CD8-positive, alpha-beta T cell (primary cell): ENCODE measurements at places on chromosomes 11 and 22. TPM values are rescaled to one million over a fixed set of nuclear protein-coding genes. Genes with fewer than 3 reads are reported as not detected.

DNA sequence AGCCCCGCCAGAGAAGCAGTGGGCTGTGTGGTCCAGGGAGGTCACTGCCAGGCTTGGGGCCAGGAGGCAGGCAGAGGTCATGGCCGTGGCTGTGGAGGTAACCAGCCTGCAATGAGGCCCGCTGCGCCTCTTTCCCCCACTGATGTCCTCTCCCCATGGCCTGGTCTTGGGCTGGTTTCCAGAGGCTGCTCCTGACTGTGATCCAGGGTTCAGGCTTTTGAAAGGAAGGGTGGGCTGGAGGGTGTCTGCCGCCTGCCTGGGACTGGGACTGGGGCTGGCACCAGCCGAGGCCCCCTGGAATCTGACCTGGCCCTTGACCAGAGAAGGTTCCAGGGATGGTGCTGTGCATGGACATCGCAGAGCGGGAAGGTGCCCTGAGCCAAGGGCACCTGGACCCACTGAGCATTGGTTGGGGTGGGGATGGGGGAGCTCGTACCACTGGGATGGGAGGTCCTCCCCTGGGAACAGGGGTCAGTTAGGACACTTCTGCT lies 59.6 kb upstream of the THY1 start:
- no peak for DNase-seq

GRCh38 chr11:45906096-45906682 lies 882 bp downstream of the FREY1 start:
- DNase-seq: no peak

DNA sequence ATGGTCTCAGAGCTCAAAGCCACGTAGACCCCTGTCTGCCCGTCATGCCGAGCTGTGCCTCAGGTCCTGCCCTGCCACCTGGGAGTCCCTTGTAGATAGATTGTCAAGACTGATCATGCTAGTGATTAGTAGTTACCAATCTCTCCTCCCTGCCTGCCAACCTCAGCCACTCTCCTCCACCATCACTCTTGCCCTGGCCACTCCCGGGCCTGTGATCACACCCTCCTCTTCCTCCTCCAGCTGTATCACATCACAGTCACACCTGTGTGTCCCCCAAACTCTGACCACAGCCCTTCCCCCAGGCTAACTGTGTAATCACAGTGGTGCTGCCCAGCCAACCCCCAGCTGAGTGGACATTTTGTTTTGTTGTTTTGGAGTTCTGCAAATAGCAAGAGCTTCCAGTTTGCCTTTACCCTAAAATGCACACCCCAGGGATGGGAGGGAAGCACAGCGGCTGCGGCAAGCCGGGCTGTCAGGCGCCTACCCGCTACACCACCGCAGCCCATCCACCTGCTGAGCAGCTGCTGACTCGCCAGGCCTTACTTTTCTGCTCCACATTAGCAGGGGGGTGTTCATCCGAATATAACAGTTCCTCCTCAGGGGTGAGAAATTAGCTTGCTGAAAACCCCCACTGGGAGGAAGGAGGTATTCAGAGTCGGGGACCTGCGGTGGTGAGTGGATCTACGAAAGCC lies 45.8 kb downstream of the LRFN4 start:
- no peak for DNase-seq

GRCh38 chr11:113398669-113399430 lies 11.3 kb downstream of the ANKK1 start:
- no peak for DNase-seq

DNA sequence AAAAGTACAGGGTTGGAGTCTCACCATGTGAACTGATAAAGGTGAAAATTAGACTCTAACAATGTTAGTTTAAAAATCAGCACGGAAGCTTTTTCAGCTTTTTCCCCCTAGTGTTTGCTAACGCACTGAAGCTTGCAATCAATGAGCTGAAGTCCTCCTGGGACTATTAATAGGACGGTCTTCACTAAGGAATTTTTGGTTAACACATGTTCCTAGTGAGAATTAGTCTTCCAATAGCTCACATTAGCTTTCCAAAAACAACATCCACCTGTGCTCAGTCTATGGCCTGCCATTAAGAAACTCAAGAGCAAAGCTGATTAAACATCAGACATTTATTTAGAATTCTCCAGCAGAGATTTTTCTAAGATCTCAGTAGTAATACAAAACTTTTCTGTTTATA lies 26.7 kb upstream of the DDI1 start:
- DNase-seq: no peak

IRAG1 gene
- total RNA-seq: not detected

- DNase-seq: no peak
These were observed 39.6 kb downstream of the POU2F3 start for GRCh38 chr11:120279502-120279901.

- DNase-seq: no peak
These were observed 39.4 kb downstream of the PC start for GRCh38 chr11:66918741-66919140.

DNA sequence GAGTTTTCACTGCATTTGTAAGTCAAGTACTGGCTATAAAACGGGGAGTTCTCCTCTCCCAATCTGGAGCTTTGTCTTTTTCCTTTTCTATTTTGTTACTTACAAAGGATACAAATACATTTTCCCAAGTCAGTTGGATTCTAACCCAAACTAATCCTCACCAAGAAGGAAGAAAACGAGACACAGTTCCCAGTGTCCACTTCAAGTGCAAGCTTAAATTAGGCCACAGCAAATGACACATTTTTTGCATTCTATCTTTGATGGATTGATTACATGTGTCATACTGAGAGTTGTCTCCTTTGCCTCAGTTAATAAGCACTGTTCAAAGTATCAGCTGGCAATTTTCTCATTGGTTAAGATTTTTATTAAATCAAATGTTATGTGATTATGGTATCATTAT lies 296.7 kb upstream of the ANO5 start:
- DNase-seq: no peak

DNA sequence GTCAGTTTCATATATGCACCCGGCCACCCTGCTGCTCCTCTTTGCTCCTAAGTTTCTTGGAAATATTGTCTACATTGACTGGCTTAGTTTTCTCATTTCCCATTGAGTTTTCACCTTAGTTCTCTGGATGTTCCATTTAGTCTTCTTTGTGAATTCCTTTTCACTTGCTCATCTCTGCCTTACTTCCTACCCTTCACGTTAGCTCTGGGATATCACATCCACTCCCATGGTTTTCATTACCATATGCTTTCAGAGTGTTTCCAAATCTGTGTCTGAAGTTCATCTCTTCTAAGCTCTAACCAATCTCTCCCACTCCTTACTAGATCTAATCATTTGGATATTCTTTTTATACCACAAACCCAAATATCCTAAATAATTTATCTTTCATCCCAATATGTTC lies 226.4 kb downstream of the FAM76B start:
- DNase-seq: no peak

- no peak for DNase-seq
These were observed 1.7 kb upstream of the TMEM135 start for GRCh38 chr11:87035976-87036583.

CASP4 gene
- total RNA-seq: 75.5 TPM

- DNase-seq: no peak
These were observed 1105.0 kb downstream of the BRD1 start for GRCh38 chr22:48722661-48723060.

TBX10 gene
- total RNA-seq: not detected

DNA sequence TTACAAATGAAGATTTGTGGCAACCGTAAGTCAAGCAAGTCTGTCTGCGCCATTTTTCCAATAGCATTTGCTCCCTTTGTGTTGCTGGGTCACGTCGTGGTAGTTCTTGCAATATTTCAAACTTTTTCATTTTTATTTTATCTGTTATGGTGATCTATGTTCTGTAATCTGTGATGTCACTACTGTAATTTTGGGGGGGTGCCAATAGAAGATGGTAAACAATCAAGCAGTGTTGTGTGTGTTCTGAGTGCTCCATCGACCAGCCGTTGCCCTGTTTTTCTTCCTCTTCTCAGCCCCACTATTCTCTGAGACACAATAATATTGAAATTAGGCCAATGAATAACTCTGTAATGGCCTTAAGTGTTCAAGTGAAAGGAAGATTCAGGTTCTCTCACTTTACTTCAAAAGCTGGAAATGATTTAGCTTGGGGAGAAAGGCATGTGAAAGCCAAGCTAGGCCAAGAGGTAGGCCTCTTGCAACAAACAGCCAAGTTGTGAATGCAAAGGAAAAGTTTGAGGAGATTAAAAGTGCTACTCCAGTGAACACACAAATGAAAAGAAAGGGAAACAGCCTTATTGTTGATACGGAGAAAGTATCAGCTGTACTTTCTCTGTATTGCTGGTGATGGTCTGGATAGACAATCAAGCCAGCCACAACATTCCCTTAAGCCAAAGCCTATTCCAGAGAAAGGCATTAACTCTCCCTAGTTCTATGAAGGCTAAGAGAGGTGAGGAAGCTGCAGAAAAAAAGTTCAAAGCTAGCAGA lies 7.5 kb downstream of the ZC3H12C start:
- no peak for DNase-seq

PATE2 gene
- not detected for total RNA-seq

DNA sequence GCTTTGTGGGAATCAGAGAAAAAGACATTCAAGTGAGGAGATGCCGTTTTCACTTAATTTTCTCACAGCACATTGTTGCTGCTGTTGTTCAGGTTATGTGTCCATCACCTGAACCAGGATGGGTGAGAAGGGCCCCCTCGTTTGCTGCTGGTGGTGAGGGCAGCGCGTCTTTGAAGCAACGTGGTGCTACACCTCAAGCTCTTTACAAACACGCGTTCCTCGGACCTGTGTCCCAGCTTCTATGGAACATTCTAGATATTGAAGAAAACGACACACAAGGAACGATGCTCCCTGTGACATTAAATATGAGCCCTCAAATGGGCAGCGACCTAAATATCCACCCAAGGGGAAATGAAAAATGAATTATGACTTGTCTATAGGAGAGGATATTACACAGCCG lies 418.6 kb downstream of the MN1 start:
- DNase-seq: no peak

DNA sequence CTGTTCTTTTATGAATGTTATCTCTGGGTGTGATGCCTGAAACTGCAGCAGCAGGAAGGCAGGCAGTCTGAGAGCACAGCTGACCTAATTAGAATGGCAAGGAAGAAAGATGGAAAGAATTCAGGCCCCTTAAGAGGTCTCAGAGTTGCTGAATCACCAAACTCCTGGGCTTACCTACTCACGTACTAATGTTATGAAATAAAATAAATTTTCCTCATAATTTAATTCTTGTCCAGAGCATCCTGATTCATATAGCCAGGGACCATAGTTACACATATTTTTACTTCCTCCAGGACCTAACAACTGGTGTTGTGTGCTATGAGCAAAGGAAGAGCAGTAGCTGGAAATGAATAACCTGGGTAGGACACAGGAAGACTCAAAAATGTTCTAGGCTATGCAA lies 41.9 kb downstream of the SNX19 start:
- no peak for DNase-seq
